Endodermal cell (in vitro differentiated cells): ENCODE measurements at places on chromosomes 12 and 14. TPM values are rescaled to one million over a fixed set of nuclear protein-coding genes. Genes with fewer than 3 reads are reported as not detected.

The SUDS3 gene
- 35.7 to 57.9 TPM (median 57.6 TPM) in 3 replicates for total RNA-seq

The EML1 gene
- 21.3 and 25.0 TPM in 2 replicates for total RNA-seq

The ATP2B1 gene
- total RNA-seq = 47.0 to 66.7 TPM (median 65.4 TPM) in 3 replicates

DNA sequence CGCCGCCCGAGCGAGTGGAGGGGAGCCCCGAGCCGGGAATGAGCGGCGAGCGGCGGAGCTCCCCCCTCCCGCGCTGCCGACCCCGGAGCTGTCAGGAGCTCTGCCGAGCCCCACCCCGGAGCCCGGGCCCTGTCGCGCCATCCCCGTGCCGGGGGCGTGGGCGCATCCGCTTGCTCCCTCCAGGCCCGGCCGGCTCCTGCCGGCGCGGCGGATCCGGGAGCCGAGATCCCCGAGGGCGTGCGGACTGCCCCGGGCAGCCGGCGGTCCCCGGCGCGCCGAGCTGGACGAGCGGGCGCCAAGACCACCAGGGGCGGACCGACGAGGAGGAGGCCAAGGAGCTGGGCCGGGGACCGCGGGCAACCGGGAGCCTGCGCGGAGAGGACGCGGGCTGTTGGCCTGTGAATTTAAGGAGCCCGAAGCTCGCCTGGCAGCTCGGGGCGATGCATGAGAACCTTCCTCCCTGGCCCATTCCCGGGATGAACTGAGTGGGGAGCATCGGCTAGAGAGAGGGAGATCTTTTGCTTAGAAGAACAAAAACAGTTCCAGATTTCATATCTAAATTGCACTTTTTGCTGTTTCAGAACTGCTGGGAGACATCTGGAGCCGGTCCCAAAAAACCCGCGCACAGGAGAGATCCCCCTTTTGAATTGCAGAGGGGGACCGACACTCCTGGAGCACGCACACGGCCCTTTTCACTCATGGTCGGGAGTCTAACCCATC is 2.0 kb downstream of the PTHLH start:
- H3K4me3 ChIP-seq = peak overlapping the region; percentile 64
- H3K36me3 ChIP-seq = no peaks in the 10 kb centered on the region
- peaks cover 98% of the 10 kb centered on the region for H3K27me3 ChIP-seq
- no peak overlapping the region for H3K27ac ChIP-seq

DNA sequence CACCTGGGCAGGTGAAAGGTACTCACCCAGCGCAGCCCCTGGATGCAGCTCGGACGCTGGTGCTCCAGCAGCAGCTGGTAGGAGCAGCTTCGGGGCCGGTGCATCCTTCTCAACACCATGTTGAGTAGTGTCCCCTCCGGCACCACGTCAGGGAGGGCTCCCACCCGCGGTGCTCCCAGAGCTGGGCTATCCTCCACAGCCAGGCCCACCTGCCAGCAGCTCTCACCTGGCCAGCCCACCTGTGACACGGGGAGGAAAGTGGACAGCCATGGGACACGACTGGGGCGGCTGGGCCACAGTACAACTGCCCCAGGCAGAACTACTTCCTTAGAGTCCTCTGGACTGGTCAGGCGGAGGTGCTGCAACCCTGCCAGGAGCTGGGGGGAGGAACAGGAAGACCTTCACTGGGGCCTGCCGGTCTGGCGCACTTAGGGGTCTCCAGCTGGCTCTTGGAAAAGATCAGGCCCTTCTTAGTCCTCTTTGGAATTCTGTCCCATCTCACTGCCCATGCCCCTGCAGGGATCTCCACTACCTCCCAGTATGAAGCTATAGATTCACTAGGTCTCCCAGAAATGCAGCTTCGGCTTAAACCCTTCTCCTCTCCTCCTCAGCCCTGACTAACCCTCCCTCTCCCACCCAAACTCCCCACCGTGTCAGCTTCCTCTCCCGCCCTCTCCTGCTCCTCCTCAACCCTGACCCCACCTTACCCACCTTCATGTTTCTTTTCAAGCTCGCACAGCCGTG is 668 bp downstream of the RAPGEF3 start:
- H3K4me1 ChIP-seq = peaks cover 6% of the 10 kb centered on the region
- peak; percentile 90 for DNase-seq
- H3K27ac ChIP-seq = no peak overlapping the region
- H3K4me3 ChIP-seq = peak overlapping the region; percentile 77
- no peaks in the 10 kb centered on the region for H3K27me3 ChIP-seq
- H3K36me3 ChIP-seq = no peaks in the 10 kb centered on the region

DNA sequence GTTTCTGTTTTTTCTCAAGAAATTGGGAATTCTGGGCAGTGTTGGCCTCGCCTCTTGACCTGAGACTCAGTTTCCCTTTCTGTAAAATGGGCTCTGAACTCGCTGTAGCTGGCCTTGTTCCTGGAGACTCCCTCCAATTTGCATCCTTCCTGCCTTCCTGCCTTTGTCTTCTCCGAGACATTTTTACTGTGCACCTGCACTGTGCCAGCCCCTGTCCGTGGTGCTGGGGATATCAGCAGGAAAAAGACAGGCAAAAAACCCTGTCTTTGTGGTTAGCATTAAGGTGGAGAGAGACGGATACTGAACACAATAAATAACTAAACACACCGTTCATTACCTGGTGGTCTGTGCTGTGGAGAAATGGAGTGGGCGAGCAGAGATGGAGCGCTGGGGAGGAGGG is 129.8 kb downstream of the AACS start:
- H3K4me3 ChIP-seq = no peak overlapping the region
- peaks cover 44% of the 10 kb centered on the region for H3K27me3 ChIP-seq
- no peaks in the 10 kb centered on the region for H3K4me1 ChIP-seq
- DNase-seq = peak; percentile 84
